ENCODE measurements at places on chromosomes 6 and 20. TPM values are rescaled to one million over a fixed set of nuclear protein-coding genes. Genes with fewer than 3 reads are reported as not detected.

Gene CDYL
- 31.2 TPM for total RNA-seq

Gene PTGIS
- 1.5 TPM for total RNA-seq

Gene THBS2
- total RNA-seq, result not detected

DNA sequence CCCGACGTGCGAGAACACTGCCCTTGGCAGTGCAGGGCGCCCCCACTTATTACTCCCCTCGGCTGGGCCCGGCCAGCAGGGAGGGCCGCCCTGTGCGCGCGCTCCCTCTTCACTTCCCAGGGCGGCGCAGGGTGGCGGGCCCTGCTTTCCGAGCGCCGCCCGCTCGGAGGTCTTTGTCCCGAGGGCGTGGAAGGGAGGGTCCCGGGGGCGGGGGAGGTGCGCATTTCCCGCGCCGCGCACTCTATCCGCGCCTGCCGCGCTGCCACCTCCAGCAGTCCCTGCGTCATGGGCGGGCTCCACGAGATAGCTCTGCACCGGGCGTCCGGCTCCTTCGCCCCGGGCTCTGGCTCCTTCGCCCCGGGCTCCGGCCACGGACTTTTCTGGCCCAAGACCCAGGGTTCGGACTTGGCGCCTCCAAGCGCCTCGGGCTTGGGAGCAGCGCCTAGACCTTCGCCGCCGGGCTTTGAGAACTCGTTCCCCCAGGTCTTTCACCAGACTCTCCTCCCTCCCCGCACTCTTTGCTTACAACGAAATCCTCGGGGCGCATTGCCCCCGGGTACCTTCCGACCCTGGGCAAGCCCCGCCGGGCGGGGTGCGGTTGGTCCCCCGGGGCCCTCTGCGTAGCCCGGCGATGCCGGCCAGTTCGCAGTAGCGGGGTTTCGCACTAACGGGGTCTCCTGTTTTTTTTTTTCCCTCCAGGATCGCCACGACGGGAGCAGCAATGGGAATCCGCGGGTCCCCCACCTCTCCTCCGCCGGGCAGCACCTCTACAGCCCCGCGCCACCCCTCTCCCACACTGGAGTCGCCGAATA lies 1.6 kb downstream of the TFAP2C start:
- H3K27ac ChIP-seq, result no peak overlapping the region
- DNase-seq, result no peak
- H3K36me3 ChIP-seq, result no peaks in the 10 kb centered on the region
- peaks cover 68% of the 10 kb centered on the region for H3K27me3 ChIP-seq
- peaks cover 12% of the 10 kb centered on the region for H3K4me1 ChIP-seq

DNA sequence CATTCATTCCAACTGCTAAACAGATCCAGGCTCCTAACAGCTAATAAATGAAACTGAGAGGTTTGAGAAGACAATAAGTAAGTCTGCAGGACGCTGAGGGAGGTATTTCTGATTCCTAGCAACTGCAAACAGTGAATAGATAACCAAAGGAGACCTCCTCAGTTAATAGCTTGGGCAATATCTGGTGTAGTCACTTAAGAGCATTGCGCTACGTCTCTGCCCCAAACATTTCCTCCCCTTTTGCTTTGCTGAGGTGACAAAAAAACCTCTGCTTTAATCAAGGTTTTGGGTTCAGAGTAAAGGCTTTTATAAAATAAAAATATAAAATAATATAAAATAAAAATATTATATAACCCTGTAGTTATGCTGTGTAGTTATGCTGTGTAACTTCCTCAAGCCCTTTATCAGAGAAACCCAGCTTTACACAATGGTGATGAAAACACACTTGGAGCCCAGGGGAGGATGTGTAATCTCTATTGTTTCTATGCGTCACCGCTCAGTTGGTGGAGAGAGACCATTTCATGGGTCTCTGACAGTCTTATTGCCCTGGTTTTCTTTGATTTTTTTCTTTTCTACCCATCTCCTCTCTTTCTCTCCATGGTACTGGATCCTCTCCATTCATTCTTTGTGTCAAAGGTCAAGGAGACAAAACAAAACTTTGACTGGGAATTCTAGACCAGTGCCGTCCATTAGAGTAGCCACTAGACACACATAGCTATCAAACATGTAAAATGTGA lies 18.9 kb upstream of the CALHM5 start:
- H3K4me1 ChIP-seq, result no peaks in the 10 kb centered on the region
- no peak for DNase-seq
- no peak overlapping the region for H3K4me3 ChIP-seq
- peaks cover 7% of the 10 kb centered on the region for H3K27me3 ChIP-seq

GRCh38 chr20:4102381-4102780 lies 87.0 kb upstream of the RNF24 start:
- no peaks in the 10 kb centered on the region for H3K36me3 ChIP-seq
- H3K27me3 ChIP-seq, result peaks cover 3% of the 10 kb centered on the region
- no peak for DNase-seq
- H3K4me3 ChIP-seq, result no peak overlapping the region
- no peak overlapping the region for H3K27ac ChIP-seq

GRCh38 chr6:35216851-35217811 lies 3.4 kb downstream of the SCUBE3 start:
- no peak overlapping the region for H3K4me3 ChIP-seq
- peaks cover 45% of the 10 kb centered on the region for H3K27me3 ChIP-seq
- H3K27ac ChIP-seq, result no peak overlapping the region

DNA sequence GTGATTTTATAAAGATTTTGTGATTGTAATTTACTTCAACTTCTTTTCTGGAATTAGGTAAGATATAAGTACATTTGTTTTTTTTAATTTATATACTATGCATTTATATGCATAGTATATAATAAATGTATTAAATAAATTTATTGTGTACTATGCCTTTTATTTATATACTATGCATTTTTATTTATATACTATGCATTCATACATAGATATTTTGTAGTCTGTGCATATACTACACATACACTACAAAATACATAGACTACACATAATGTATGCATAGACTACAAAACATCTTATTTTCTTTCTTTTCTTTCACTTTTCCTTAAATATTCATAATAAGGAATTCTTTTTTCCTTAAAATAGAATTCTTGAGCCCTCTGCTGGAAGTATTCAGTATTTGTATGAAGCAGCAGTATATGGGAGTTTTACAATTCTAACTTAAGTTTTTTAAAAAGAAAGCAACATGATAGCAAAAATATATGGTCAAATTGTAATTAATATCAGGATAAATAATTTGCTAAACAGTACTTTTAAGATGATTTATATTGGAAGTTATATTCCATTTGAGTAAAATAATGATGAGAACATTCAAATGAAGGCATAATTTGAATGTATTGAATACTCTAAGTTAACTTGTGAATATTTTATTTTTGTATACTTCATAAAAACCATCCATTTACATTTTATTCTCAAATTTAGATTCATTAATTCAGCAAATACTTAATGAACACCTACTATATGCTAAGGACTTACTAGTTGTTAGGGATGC lies 129.3 kb downstream of the KLHL32 start:
- no peaks in the 10 kb centered on the region for H3K27me3 ChIP-seq
- DNase-seq, result no peak
- H3K4me3 ChIP-seq, result no peak overlapping the region
- H3K4me1 ChIP-seq, result peaks cover 15% of the 10 kb centered on the region
- no peaks in the 10 kb centered on the region for H3K36me3 ChIP-seq

DNA sequence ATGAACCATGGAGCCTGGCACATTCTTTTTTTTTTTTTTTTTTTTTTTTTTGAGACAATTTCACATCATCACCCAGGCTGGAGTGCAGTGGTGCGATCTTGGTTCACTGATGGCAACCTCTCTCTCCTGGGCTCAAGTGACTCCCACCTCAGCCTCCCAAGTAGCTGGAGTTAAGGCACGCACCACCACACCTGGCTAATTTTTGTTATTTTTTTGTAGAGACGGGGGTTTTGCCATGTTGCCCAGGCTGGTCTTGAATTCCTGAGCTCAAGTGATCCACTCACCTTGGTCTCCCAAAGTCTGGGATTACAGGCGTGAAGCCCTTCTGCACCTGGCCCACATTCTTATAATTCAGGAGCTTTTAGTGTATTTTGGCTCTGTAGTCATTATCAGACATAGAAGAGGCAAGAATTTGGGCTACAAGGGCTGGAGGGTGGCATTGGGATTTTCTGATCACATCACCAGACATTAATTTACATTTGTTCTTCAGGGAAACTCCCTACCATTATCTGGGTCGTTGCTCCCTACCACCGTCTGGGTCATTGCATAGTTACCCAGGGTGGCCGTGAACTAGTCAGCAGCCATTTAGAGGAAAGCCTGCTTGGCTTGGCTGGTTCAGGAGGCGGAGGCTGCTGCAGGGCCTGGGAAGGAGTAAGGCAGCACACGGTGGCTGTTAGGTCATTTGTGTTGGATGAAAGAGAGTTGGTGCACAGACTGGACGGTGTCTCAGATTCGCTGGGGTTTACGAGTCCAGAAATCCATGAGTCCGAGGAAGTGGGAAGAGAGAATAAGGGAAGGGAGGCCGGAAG lies 17.6 kb downstream of the ARID1B start:
- peak overlapping the region; percentile 42 for H3K27ac ChIP-seq
- H3K27me3 ChIP-seq, result no peaks in the 10 kb centered on the region
- DNase-seq, result no peak
- peaks cover 82% of the 10 kb centered on the region for H3K4me1 ChIP-seq

- DNase-seq, result no peak
- H3K27me3 ChIP-seq, result peaks cover 12% of the 10 kb centered on the region
- no peaks in the 10 kb centered on the region for H3K36me3 ChIP-seq
- no peak overlapping the region for H3K4me3 ChIP-seq
- no peak overlapping the region for H3K27ac ChIP-seq
- H3K4me1 ChIP-seq, result no peaks in the 10 kb centered on the region
Measured at GRCh38 chr20:16714751-16715150, 15.1 kb upstream of the SNRPB2 start.

DNA sequence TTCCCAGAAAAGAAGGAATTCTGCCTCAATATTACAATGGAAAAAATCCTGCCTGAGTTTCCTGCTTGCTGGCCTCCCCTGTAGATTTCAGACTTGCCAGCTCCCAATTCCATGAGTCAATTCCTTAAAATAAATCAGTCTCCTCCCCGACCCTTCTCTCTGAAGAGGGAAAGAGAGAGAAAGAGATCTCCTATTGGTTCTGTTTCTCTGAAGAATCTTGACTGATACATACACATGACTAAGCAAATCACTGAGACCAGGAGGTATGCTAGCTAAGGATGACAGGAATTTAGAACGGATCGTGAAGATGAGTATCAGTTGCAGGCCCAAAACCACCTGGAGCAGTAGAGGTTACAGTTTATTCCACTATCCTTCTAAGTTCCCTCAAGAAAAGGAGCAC lies 11.3 kb upstream of the RBM24 start:
- H3K4me3 ChIP-seq, result no peak overlapping the region
- H3K27ac ChIP-seq, result no peak overlapping the region
- DNase-seq, result no peak
